GF-D8 (cell line): ENCODE measurements at places on chromosomes 6 and 20.

- no peak for DNase-seq
Measured at GRCh38 chr6:93820465-93821082, 401.2 kb upstream of the EPHA7 start.

DNA sequence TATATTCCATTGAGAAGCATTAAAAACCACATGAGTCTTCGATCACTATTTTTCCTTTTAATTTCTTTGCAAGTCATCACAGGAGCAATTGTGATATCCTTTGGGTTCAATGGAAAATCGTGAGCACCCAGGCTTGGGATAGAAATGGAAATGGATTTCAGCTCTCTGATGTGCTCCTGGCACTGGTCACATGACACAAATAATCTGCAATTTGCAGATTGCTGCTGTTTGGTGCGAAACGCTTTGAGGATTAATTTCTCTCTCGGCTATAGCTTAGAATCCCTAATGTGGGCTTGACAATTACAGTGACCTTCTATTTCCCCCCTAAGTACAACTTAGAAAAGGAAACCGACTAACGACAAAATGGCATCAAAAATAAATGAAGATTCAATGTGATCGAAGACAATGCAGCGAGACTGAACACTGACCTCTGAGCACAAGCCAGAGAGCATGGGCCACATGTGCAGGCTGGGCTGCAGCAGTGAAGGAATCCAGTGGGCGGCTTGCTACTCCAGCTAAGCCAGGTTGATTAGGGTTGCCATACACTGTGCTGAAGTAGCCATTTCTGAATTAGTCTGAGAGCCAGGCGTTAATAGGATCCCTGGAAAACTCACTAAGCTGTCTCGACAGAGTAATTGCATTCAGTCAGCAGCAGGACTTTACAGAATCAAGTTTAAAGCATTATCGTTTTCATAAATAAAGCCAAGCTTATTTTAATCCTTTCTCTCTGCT lies 301.8 kb upstream of the AGPAT4 start:
- DNase-seq = no peak

DNA sequence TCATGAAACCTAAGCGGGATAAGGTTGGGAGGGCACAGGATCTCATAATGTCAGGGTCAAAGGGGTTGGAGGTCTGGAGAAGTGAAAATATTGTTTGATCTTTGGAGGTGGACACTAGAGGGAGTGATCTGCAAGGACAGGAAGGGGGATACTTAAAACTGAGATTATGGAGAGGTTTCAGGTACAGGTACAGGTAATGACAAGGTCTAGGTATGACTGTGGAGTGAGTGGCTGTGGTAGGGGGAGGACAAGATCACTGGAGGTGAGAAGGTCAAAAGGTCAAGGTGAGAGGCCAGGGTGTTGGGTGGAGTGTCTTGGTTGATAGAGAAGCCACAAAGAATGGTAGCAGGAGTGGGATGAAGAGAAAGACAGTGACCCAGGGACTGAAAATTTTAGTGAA lies 16.8 kb upstream of the NOTCH4 start:
- DNase-seq = no peak

- DNase-seq = no peak
Measured at GRCh38 chr6:53658992-53659391, 6.6 kb downstream of the KLHL31 start.

- no peak for DNase-seq
Measured at GRCh38 chr20:37501940-37502339, 19.1 kb upstream of the NNAT start.

DNA sequence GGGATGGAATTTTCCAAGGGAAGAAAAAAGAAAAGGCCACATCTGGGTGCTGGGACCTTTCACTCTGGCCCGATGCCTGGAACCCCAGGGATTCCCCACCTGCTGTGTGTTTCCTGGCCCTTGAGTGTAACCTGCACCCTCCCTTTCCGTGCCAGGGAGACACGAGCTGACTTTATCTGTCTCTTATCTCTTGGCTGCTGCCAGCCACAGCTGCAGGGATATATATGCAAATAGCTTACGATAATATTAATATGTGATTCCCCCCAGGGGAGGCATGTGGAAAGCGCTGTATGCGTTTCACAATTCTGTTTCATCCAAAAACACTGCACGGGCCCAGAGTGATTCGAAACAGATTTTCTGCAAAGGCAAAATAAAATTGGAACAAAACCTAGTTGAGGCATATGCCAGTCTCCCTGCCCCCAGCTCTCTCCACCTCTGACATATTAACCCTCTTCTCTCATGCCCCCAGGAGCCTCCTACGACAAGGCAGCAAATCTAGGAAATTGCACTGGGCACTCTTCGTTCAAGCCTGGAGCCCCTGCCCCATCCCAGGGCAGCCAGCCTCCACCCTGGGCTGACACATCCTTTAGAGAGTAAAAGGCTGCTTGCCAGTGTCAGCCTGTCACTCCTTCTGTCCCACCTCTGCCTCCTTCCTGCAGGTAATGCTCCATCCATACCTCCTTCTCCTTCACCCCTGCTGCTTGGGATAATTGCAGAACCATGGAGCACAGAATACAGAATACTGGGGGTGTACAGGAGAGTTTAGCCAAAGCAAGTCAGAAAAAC lies 1.3 kb downstream of the RIPOR3 start:
- DNase-seq = no peak

- DNase-seq = no peak
Measured at GRCh38 chr20:56245761-56246160, 2.8 kb upstream of the MC3R start.

GRCh38 chr6:11730641-11731040 lies 48.0 kb downstream of the ADTRP start:
- no peak for DNase-seq

GRCh38 chr6:158441716-158442215 lies 118.1 kb upstream of the TMEM181 start:
- no peak for DNase-seq

- no peak for DNase-seq
Measured at GRCh38 chr20:33649201-33649681, 12.9 kb upstream of the C20orf144 start.

DNA sequence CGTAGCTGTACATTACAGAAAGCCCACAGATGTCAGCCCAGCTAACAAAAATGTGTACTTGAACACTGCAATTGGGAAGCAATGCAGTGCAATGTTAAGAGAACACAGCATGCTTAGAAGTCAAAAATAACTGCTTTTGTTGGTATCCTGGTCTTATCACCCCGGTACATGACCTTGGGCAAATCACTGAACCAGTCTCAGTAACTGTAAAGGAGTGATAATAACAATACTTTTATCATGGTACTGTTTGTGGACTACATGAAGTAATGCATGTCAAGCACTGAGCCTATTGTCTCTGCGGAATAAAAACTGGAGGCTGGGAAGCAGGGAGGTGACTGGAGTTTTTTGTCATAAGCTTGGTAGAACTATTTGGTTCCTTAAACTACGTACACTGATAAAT lies 44.7 kb upstream of the SPDEF start:
- no peak for DNase-seq

- no peak for DNase-seq
Measured at GRCh38 chr6:38603496-38603895, 36.2 kb downstream of the BTBD9 start.

GRCh38 chr6:13259393-13259792 lies 68.9 kb downstream of the TBC1D7 start:
- DNase-seq = no peak

GRCh38 chr20:47741669-47742608 lies 43.3 kb downstream of the SULF2 start:
- no peak for DNase-seq

- DNase-seq = no peak
Measured at GRCh38 chr20:36856195-36856594, 19.7 kb upstream of the TLDC2 start.

DNA sequence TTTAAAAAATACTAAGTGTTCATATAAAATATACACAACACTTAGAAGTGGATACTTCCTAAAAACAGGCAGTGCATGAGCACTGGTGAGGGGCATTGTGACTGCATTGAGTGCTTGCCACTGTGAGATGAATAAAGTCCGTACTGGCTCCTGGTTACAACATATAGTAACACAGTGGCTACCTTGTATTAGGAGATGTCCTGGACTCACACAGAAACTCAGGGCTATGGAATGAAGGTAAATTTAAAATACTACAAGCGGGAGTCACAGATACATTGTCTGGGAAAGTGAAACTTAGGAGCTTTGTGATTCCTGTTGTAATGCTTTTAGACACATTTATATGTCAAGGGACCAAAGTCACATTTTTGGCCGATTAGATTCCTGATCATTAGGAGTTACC lies 36.5 kb upstream of the HLA-G start:
- DNase-seq = no peak

DNA sequence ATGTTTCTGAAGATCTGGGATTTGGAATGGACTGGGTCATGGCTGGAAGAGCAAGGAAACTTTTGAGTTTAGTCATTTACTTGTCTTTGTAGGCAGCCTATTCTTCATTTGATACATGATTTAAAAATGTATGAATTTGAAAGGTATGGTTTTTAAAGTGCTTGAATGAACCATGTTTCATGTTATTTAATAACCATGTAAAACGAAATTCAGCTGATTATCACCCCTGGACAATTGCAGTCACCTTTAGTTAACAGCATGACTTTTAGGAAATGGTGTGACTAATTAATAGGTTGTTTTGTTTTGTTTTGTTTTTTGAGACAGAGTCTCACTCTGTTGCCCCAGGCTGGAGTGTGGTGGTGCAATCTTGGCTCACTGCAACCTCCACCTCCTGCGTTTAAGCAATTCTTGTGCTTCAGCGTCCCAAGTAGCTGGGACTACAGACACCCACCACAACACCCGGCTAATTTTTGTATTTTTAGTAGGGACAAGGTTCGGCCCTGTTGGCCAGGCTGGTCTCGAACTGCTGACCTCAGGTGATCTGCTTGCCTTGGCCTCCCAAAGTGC lies 2.1 kb downstream of the STX11 start:
- DNase-seq = no peak

DNA sequence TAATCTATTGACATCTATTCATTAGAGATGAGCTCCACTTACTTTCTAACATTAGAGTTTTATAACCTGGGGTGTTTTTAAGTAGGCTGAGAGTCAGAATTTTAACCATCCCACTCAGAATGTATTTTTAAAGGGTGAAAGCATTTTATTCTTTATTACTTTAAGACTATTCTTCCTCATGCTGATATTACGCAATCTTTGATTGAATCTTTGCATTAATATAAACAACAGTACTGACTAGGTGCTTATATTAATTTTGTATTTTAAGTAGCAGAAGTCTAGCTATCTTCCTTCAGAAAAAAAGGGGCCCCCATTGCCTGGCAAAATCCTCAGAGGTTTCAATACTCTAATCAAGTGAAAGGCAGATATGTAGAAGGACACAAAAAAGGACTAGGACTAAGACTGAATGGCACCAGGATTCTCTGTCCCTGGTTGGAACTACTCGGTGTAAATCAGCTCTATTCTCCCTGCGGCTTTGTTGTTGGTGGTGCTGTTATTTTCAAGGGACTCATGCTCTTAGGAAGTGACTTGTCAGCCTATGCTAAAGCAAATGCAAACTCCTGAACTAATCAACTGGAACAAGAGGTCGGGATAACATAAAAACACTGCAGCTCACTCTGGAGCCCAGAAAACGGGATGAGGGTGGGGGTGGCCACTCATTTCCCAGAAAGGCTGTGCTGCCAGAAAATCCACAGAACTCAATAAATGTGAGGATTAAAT lies 1324.4 kb downstream of the GRIK2 start:
- no peak for DNase-seq

DNA sequence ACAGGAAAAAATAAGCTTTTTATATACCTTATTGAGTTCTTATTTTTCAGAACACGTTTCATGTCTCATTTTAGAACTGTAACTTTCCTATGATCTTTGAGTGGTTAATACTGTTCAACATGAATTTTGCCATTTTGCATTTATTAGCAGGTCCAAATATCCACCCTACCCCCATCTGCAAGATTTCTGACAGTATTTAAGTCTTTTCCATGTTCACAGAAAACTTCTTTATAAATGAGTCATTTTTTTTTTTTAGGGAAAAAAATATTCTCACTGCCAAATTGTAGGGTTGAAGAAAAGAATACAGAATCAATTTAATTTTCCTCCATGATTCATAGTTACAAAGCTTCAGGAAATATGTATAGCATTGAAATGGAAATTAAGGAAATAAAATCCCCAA lies 101.8 kb downstream of the COL21A1 start:
- no peak for DNase-seq

- DNase-seq = no peak
Measured at GRCh38 chr6:116424001-116424400, 37.2 kb upstream of the CALHM6 start.

- no peak for DNase-seq
Measured at GRCh38 chr6:157376706-157377230, 4.2 kb upstream of the ZDHHC14 start.

DNA sequence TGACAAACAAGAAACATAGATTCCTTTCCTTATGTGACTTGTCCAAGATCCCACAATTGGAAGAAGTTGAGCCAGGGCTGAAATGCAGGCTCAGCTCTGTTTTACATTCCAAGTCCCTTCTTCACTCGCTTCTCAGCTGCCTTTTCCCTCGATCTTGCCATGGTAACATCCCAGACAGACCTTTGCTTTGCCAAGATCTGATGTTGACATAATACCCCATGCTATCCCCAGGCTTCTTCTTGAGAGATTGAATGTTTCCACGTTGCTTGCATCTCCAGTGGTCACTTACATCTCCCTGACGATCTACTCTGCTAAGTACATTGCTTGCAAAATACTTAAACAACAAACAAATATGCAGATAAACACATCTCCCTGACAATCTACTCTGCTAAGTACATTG lies 63.5 kb downstream of the TBXT start:
- DNase-seq = no peak

GRCh38 chr20:63067266-63067635 lies 60.5 kb upstream of the BHLHE23 start:
- DNase-seq = no peak

GRCh38 chr20:62061851-62062423 lies 3.7 kb downstream of the TAF4 start:
- DNase-seq = no peak

DNA sequence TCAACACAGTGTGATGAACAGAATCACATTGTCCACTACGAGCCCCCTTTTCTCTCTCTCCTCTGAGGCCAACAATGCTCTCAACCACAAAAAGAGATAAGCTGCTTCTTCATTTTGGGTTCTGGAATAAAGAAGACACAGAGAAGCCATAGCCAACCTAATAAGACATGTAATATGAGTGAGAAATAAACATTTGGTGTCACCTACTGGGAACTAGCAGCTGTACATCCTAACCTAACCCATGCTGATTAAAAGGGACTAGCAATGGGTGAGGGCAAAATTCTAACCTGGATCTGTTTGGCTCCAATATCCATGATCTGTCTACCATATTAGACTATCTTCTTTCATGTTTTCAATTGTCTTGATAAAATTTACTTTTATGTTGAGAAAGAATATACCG lies 369.1 kb upstream of the MARCKS start:
- no peak for DNase-seq

GRCh38 chr20:9302091-9302462 lies 212.3 kb upstream of the LAMP5 start:
- no peak for DNase-seq
